ENCODE measurements at places on chromosomes 11 and 22.

DNA sequence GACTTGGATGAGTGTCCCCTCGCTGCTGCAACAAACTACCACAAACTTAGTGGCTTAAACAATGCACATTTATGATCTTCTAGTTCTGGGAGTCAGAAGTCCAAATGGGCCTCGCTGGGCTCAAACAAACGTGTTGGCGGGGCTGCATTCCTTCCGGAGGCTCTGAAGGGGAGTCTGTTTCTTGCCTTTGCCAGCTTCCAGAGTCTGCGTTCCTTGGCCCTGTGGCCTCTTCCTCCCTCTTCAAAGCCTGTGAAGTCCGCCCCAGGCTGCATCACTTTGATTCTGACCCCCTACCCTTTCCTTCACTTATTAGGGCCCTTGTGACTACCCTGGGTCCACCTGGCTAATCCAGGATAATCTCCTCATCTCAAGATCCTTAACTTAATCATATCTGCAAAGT, 80.3 kb upstream of the NECTIN1 start:
- DNase-seq = no peak

GRCh38 chr11:108933630-108934029, 268.8 kb downstream of the DDX10 start:
- no peak for DNase-seq

DNA sequence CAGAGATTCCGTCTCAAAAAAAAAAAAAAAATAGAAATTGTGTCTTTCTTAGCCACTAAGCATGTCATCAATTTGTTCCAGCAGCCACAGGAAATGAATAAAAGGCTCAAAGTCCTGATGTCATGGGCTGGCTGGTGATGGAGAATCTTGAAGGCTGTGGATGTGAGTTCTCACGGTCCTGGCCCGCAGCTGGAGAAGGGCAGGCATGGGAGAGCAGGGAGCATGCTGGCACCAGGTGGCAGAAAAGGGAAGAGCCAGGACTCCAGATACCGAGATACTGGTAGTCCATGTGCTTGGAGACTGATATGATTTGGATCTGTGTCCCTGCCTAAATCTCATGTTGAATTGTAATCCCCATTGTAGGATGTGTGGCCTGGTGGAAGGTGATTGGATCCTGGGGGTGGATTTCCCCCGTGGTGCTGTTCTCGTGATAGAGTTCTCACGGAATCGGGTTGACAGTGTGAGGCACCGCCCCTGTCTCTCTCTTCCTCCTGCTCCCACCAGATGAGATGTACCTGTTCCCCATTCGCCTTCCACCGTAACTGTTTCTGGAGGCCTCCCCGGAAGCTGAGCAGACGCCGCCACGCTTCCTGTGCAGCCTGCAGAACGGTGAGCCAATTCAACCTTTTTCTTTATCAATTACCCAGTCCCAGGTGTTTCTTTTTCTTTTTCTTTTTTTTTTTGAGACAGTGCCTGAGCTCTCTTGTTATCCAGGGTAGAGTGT, 18.1 kb downstream of the MRGPRD start:
- no peak for DNase-seq

DNA sequence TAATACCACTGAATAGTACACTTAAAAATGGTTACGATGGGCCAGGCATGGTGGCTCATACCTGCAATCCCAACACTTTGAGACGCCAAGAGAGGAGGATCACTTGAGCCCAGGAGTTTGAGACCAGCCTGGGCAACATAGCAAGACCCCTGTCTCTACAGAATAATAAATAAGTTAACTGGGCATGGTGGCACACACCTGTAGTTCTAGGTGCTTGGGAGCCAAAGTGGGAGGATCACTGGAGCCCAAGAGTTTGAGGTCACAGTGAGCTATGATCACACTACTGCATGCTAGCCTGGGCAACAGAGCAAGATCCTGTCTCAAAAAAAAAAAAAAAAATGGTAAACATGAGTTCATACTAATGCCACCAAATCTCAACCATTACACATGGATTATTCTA, 61.3 kb downstream of the CD6 start:
- DNase-seq = no peak

GRCh38 chr11:97850701-97851100, 1170.0 kb upstream of the CNTN5 start:
- no peak for DNase-seq

DNA sequence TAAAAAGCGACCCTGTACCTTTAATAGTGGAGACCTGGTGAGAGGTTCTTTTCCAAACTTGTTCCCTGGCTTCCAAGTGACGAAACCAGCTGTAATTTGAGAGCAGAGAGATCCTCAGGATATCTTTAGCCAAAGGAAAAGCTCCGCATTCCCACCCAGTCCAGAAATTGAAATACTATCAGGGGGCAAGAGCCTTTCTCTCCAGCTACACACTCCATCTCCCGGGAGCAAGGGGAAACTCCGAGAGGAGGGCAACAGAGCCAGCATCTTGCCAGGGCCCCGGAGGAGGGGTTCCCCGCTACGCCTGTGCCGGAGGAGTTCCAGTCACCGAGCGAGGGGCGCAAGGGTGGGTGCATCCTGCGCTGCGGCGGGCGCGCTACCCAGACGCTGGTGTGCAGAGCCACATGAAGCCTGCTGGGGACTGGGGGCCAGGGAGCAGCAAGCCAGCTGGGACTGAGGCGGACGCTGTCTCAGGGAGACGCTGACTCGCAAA, at the start of gene FIBIN:
Gene FIBIN, plus strand, starts transcription at position 148 of the 493 bp plus-strand sequence. CDS start 415 bp downstream, outside the sequence.
- no peak for DNase-seq

GRCh38 chr22:49751966-49752597, 75.6 kb downstream of the BRD1 start:
- DNase-seq = no peak

DNA sequence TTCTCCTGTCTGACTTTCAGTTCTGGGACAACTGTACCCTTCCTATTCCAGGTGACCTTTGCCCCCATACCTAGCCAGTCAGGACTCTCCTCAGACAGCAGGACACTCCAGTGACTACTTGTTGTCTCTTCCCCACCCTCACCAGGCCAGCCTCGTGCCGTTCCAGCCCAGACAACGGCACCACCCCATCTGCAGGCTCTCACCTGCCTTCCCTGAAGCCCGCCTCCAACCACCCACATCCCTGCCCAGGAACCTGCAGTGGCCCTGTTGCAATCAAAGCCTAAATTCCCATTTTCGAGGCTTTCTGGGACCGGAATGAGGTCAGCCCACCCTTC, 3.7 kb downstream of the IL2RB start:
- DNase-seq = no peak

DNA sequence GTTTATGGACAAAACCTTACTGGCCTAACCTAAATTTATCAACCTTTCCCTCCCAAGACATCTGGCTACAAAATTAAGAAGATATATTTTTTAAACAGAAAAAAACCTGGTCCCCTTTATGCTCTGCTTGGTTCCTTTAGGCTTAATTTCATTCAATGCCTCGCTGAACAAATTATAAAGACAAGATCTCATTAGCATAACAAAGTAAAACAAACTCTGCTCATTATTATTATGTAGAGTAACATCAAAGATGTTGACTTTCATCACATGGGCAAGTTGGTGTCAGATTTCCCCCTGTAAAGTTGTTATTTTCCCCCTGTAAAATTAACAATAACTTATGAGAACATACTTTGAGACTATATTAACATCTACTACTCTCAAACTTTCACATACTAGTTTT, 11.0 kb downstream of the RRAS2 start:
- DNase-seq = no peak

- DNase-seq = peak; percentile 85
Measured at GRCh38 chr22:38056969-38057891, at the start of gene PICK1. Gene PICK1, plus strand, starts transcription at chr22:38057404. Its CDS starts 406 bp downstream, at chr22:38057810.

DNA sequence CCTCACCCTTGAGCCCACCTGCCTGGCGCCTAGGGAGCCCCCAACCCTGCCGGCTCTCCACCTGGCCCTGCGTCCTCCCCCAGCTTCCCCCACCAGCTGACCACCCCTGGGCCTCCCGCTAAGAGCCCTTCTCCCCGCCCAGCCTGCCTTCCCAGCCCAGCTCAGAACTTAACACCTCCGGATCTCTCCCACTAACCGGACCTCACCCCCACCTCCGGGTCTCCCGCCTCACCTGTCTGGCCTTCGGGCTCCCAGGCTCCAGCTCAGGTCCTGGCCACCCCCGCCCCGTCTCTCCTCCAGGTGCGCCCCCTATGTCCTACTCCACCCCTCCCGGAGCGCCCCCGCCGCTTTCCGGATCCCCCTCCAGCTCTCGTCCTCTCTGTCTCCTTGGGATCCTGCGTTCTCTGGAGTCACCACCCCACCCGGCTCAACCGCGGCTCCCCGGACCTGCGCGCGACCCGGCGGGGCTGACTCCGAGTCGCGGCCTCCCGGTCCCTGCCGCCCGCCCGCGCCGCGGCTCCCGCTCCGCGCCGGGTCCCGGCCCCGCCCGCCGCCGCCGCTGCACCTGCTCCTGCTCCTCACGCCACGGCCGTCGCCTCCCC, at the start of gene KCNJ11:
Gene KCNJ11, minus strand, starts transcription at position 51 of the 602 bp plus-strand sequence. CDS start 568 bp downstream, outside the sequence.
- no peak for DNase-seq

DNA sequence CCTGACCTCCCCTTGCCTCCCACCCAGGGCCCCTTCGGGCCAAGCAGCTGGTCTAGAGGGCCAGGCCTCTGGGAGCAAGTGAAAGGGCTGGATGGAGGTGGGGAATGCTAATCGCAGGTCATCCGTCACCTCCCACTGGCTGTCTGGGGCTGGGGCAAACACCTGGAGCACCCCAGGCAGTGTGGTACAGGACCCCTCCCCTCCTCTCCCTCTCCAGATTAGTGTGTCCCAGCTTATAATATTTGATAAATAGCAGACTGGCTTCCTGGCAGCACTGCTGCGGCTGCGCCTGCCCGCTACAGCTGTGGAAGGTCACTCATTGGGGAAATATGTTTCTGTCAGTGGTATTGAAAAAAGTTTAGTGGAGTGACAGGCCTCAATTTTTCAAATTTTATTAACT, 90.7 kb upstream of the PHOX2A start:
- DNase-seq = no peak

DNA sequence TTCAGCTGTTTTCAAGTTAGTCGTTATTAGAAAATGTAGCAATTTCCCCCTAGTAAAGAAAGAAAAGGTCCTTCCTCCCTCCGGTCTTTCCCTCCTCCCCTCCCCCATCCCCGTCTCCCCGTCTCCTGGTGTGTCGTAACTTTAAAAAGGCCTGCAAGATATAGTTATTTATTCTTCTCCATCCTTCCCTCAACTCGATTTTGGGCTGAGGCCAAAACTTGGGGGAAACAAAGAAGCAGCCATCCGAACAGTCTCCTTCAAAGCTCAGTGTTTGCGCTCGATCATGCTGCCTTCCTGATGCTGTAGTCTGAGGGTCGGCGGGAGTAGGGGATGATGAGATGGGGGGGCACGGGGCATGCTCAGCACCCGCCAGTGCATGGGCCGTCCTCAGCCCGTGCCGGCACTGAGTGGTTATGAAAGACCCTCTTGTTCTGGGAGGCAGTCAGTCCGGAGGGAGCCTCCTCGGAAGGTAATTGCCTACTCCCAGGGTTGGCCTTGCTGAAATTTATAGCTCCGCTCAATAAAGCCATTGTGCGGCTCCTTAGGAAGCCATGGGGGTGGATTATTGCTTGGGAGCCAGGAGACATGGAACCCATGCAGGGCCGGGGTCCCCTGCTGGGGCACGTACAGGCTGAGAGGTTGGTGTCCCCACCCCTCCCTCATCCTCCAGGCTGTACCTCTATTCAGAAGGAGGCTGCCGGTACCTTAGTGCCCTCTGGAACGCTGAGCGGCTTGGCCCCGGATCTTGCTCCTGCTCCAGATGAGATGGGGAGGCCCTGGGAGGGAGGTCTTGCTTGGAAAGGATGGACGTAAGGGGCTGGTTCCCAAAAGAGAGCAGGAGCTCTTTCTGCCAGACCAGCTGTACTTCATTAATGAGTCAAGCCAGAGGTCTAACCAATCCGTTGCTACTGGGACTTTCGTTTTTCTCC, 212.7 kb upstream of the CADM1 start:
- DNase-seq = no peak

- no peak for DNase-seq
Measured at GRCh38 chr22:49522582-49523373, 304.9 kb downstream of the BRD1 start.

DNA sequence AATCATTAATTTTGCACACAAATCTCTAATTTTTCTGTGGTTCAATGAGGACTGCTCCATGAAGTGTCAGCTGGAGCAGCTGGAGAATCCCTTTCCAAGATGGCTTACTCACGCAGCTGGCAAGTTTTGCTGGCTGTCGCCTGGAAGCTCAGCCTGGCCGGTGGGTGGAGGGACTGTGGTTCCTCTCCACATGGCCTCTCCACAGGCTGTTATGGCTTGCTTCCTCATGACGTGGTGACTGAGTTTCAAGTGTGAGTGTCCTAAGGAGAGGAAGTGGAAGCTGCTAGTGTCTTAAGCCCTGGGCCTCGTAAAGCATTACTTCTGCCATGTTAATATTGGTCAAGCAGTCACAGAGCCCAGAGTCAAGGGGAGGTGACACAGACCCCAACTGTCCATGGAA, 14.0 kb upstream of the NRIP3 start:
- DNase-seq = no peak

DNA sequence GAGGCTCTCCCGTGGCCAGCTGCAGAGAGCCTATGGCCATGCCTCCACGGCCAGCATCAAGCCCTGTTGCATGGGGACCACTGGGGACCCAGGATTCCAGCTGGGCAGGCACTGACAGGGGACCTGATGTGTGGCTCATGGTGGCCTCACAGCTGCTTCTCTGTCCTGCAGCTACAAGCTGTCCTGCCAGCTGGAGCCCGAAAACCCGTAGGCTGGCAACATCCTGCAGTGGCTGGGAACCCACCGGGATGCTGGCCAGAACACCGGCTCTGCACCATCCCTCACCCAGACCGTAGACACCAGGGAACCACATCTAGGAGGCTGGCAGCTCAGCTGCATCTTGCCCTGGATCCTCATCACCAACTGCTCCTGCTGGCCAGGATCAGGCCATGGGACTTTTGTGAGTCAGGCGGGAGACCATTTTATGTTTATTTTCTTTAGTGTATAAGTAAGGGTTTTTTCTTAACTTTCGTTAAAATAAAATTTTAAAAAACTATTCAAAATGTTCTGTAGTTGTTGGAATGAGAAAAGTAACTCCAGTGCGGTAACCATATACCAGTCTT, 7.9 kb downstream of the RGL4 start:
- DNase-seq = no peak

- no peak for DNase-seq
Measured at GRCh38 chr11:104291646-104292045, 127.7 kb upstream of the PDGFD start.
